ENCODE measurements at places on chromosomes 5 and 9. TPM values are rescaled to one million over a fixed set of nuclear protein-coding genes. Genes with fewer than 3 reads are reported as not detected.

DNA sequence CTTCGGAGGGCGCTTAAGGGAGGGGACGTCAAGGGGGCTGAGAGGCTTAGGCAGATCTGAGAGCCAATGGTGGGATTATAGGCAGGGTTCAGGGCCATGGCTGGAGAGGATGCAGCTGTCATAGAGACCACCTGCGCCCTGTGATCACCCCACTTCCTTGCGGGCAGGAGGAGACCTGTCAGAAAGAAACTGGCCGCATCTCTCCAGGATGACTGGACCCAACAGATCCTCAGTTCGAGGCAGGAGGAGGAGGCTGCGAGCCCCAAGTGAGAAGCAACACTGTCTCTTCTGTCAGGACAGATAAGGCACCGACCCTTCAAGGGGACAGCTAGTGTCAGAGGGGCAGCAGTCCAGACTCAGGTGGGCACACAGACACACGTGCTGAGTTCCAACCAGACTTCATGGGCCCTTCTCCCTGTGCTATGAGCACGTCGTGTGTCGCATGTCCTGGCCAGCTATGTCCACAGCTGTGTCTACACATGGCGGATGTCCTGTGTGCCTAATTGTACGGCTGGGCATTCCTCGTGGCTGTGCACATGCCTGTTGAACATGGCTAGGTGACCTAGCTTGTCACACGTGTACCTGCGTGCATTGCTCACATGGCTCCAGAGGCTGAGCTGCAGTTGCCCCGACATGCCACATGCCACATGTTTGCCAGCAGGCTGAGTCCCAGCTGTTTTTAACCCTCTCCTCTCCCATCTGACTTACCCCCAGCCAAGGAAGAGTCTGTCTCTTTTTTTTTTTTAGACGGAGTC is 583 bp upstream of the AQP3 start:
- DNase-seq: no peak

DNA sequence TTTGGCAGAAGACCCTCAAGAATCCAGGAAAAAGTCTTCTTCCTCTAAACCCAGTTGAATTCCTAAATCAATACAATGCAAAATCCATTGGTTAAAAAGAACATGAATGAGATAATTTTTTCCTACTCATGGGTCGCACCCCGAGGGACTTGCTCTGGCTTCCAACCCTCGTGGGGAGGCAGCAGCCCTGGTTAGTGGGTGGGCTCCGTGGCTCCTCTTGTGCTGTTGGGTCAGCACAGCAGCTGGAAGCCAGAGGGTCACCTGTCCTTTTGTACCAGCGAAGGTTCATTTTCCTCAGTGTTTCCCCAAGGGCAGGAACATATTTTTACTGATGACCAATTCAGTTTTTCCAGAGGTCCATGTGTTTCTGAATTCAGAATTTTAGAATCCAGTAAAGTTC is 120.6 kb upstream of the S1PR3 start:
- DNase-seq: no peak

GRCh38 chr9:33465096-33465495 is 8.6 kb downstream of the NOL6 start:
- no peak for DNase-seq

Gene C5
- polyA plus RNA-seq: 3.2 TPM

DNA sequence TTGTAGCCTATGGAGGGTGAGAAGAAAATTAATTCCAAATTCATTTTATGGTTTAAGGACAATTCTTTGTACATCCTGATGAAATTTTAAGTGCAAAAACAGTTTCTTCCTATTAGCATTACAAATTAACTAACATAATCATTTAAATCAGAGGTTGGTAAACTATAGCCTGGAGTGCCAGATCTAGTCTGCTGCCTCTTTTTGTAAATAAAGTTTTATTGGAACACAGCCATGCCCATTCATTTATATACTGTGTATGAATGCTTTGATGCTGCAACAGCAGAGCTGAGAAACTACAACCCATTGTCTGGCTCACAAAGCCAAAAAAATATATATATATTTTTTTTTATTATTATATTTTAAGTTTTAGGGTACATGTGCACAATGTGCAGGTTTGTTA is 80.2 kb downstream of the FNIP1 start:
- no peak for DNase-seq

DNA sequence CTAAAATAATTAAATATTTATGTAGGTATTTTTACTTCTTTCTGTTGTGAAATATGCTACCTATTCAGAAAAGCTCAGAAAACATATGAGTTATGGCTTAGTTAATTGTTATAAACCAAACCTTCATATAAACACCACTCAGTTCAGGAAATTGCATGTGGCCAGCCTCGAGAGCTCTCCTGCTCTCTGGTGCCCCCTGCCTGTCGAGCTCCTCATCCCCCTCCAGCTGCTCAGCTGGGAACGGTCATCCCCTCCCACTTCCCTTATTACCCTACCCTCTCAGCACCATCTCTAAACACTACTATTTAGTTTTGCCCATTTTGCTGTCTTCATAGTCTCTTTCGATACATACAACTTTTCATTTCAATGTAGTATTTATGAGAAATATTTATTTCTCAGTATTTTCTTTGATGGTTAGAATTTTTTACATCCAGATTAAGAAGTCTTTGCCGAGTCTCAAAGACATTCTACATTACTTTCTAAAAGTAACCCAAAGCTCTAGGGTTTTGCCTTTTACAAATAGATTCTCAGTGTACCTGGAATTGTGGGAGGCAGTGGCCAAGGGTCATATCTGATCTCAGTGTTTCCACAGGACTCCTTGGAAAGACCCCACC is 51.2 kb upstream of the SEMA4D start:
- no peak for DNase-seq

DNA sequence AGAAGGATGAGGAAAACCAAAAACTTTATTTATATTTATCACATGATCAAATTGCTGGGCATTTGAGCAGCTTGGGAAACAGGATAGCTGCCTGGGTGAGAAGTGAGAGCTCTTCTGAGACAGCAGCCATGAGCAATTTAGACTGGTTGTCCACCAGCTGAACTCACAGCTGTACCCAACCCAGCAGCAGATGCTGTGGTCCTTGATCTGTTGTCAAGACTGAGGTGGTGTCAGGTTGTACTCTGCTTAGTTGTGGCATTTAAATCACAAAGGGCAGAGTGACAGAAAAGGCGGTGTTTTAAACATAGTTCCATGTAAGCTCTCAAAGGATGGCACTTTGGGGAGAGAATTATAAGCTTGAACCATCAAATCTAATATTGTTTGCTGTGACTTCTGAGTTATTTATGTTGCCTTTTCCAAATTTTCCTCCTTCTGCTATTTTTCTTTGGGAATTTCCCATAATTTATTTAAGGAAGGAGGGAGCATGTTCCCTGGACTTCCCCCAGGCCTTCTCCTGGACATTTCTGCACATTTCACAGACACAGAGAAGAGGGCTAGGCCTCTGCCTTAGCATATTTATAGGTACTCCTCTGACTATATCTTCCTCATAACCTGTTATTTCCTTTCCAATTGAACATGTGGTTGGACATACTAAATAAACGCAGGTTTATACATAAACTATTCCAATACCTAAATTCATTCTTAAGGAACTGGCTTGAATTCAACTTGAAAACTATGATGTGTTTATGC is 117.7 kb upstream of the FER start:
- DNase-seq: no peak
